Fibroblast of skin of right quadriceps (primary cell): ENCODE measurements at places on chromosomes 3 and 15.

DNA sequence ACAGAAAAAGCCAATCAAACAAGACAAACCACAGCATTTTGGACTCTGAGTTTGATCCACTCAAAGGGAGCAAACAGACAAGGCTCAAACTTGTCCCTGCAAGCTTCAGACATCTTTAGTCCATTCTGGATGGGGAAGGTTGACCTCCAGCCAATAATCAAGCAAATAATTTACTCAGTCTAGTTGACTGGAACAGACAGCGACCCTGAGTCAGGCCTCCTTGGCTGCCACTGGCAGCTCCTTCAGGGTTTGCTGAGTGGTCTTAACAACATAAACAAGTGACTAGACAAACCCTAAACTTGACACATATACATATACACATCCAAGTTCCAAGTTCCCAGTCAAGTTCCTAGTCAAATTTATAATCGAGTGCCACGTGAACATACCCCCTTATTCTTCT lies 313.9 kb downstream of the POLQ start:
- no peak for DNase-seq

DNA sequence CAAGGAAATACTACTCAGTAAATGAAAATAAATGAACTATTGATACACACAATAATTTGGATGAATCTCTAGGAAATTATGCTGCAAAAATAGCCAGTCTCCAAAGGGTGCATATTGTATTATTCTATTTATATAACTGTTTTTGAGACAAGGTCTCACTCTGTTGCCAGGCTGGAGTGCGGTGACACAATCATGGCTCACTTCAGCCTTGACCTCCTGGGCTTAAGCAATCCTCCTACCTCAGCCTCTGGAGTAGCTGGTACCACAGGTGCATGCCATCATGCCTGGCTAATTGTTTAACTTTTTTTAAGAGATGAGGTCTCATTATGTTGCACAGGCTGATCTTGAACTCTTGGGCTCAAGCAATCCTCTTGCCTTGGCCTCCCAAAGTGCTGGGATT lies 12.5 kb downstream of the KLHDC8B start:
- no peak for DNase-seq

DNA sequence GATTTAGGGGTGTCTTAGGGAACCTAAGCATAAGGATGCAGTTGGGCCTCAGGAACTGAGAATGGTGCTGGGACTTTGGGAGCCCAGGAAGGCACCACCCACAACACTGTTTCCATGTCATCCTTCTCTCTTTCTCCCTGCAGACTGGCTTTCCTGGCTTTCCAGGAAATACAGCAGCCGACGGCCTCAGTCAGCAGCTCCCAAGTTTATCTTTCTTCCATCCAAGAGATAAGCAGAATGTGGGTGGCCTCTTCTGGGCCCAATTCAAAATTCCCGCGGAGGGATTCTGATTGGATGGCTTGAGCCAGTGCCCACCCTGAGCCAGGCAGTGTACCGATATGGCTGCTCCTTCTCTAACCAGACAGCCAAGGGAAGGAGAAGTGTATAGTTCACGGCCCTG lies 4.5 kb upstream of the CLN6 start:
- no peak for DNase-seq

DNA sequence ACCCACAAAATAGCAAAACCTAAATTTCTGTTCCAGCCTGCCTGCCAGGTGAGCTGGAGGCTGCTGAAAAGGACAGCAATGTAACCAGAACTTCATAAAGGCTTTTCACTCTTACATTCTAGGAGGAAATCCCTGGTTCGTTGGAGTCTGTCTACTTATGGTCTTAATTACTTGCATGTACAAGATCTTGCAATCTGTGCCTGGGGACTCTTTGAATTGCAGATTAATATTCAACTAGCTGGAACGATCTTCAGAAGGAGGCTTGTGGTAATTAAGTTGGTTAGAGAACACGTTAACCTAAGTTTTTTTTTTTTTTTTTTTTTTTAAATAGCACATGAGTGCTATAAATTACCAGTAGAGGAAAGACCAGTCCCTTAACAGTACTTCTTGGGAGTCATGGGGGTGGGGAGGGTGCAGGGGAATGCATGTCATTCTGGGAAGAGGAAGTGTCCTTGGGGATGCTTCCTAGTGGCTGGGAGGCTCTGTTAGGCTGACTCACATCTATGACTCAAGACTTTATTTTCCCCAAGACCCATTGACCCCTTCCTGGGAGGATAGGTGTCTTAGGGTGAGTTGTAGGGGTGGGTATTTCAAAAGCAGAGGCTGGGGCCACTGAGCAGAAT lies 139.8 kb downstream of the RAB11A start:
- DNase-seq: peak; percentile 44

DNA sequence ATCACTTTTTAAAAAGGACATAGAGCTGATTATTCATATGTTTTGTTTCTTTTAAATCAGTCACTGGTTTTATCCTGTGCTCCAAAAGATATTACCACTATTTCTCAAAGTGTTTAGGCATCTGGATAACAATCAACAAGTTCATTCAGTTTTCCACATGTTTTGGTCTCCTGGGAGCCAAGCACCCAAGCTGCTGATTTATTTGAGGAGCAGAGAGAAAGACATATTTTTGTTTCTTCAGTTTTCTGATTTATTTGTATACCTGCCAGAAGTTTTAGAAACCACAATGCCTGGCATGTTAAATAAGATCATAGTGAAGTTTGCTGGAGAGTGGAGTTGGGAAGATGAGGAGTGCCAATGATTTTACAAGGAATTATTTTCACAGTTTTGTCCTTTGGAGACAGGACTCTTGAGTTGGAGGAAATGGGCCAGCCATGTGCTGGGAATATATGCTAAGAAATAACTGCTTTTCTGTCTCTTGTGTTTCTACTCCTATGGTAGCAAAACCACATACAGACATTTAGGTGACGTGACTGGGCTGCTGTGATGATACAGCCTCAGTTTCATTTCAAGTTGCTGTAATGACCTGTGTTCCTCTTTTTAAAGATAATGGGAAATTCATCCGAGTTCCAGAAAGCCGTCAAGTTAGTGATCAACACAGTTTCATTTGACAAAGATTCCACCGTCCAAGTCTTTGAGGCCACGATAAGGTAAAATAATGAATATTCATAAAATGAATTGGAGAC lies 11.7 kb downstream of the EDEM1 start:
- DNase-seq: no peak

DNA sequence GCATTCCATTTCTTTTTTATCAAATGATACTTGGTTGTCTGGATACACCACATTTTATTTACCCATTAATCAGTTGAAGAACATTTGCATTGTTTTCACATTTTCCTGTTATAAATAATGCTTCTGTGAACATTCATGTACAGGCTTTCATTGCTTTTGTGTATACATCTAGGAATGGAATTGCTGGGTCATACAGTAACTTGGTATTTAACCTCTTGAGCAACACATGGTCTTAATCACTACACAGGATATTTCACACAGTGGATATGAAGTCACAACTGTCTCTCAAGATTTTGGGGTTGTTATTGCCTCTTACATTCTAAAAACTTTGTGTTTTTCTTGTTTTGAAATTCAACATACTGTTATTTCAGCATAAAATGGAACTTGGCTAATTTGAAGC lies 48.2 kb downstream of the C3orf85 start:
- peak; percentile 9 for DNase-seq

GRCh38 chr15:77075528-77075927 lies 4.6 kb upstream of the TSPAN3 start:
- DNase-seq: no peak

GRCh38 chr15:91965501-91966193 lies 112.1 kb downstream of the SLCO3A1 start:
- peak; percentile 10 for DNase-seq

- DNase-seq: no peak
Observed at GRCh38 chr3:187005827-187006481, 75.6 kb downstream of the ST6GAL1 start.
